CD4-positive, alpha-beta T cell treated with Interleukin-6 at 100 ng/mL for 8 hours (primary cell): ENCODE measurements at places on chromosomes 16 and 17.

GRCh38 chr17:81251709-81252301 is 12.7 kb downstream of the NDUFAF8 start:
- DNase-seq = no peak

- no peak for DNase-seq
Measured at GRCh38 chr17:34447406-34447805, 84.4 kb upstream of the CCL1 start.

DNA sequence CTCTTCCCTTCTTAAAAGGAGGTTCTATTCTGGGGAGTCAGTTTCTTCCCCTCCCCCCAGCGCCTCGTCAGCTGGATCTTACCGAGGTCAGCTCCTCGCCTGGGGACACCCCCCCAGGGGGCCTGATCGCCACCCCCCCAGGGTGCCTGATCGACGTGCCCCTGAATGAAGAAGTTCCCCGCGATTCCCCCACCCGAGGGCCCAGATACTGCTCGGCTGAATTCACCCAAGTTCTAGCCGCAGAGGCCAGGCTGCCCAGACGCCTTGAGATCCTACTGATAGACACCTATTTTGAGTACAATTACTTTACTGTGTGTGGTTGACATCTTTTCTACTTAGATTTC is 1.4 kb downstream of the RAB11FIP3 start:
- DNase-seq = no peak

DNA sequence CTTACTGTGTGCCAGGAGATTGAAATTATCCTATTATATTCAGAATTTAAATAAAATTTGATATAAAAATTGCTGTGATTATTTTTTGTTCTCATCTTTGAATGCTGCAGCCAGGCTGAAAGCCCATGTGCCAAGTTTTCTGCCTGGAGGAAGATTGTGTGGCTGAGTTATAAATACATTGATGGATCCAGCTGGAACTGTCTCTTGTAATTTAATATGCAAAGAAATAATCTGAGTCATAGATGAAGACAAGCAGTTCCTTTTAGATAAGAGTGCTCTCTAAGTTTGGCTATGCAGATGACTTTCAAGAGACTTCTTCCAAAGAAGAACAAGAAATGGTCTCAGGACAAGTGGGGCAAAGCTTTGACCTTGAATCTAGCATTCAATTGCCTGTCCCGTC is 871.0 kb downstream of the CDH11 start:
- no peak for DNase-seq

- DNase-seq = no peak
Measured at GRCh38 chr17:6323626-6324356, 111.1 kb downstream of the AIPL1 start.

DNA sequence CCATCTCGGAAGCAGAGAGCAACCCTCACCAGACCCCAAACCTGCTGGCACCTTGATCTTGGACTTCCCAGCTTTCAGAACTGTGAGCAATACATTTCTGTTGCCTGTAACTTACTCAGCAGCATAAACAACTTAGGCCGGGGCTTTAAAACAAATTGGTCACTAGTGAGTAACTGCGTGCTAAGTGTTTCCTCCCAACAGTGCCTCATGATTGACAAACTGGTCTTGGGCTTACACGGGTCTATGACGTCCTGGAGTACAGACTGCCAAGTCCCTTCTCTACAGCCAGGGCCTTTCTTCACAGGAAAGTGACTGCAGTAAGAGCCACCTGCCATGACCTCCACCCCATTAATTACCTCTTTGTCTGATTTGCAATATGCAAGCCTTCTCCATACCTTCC is 136.7 kb downstream of the XYLT1 start:
- DNase-seq = no peak

- no peak for DNase-seq
Measured at GRCh38 chr17:73921306-73921705, 277.1 kb upstream of the SDK2 start.

DNA sequence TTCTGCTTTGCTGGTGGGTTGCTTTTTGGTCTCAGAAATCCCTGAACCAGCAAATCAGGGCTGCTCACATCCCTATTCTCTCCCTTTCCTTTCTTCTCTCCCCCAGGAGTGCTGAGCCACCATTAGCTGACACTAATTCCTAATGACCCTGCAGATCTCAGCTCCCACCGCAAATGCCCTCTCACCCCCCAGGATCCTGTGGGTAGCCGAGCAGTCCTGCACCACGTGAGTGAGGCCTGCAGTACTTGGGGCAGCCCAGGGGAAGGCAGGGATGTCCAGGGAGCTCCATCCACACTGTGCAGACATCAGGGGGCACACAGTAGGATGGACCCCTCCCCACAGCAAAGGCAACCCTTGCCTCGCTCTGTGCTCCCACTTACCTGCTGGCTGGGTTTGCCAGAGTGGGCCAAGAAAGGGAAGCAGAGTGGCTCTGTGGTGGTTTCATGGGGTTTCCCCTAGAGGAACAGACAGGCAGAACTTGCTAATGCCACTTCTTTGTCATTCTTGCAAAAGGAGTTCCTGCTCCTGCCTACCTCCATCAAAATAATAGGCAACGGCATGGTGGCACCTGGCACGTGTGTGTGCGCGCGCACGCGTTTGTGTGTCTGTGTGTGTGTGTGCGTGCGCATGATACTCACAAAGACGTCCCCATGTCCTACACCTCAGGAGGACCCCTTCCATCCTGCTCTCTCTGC is 135.6 kb downstream of the GAS7 start:
- DNase-seq = no peak

GRCh38 chr17:7955414-7956227 is 23.6 kb downstream of the CNTROB start:
- DNase-seq = no peak

DNA sequence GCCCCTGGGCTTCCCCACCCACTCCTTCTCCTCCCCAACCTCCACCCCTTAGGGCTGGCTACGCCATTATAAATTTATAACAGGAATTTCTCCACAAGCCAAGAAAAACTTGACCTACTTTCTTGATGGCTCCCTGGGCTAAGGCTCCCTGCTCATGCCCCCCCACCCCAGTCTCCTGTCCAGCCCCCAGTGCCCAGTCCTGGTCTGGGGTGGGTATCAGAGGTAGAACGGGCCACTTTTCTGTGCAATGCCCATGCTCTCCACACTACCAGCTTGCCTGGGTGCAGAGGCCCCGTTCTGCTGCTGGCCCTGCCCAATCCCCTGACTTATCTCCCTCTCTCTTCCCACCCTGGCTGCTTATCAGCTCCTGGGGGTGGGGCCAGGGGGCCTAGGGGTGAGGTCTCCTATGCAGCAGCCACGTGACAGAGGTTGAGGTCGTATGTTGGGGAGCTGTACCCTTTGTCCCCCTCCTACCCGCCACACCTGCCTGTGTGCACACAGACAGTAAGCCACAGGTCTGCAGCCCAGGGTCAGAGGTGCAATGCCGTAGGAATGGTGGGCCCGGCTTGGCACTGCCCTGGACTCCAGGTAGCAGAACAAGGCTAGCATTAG is 10.1 kb downstream of the THRA start:
- no peak for DNase-seq

DNA sequence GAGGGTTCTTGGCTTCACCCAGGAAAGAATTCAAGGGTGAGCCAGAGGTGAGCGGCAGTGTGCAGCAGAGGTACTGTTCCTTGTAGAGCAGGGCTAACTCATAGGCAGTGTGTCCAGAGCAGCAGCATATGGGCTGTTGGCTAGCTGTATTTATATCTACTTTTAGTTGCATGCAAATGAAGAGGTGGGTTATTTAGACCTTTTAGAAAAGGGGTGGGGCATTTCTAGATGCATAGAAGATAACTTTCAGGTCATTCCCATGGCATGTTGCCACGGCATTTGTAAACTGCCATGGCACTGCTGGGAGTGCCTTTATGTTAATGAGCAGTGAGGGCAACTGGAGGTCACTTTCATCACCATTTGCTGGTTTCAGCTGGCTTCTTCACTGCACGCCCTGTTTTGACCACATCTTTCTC is 141.0 kb downstream of the STX8 start:
- DNase-seq = no peak

- DNase-seq = no peak
Measured at GRCh38 chr17:29238133-29238850, 8.4 kb upstream of the CRYBA1 start.

DNA sequence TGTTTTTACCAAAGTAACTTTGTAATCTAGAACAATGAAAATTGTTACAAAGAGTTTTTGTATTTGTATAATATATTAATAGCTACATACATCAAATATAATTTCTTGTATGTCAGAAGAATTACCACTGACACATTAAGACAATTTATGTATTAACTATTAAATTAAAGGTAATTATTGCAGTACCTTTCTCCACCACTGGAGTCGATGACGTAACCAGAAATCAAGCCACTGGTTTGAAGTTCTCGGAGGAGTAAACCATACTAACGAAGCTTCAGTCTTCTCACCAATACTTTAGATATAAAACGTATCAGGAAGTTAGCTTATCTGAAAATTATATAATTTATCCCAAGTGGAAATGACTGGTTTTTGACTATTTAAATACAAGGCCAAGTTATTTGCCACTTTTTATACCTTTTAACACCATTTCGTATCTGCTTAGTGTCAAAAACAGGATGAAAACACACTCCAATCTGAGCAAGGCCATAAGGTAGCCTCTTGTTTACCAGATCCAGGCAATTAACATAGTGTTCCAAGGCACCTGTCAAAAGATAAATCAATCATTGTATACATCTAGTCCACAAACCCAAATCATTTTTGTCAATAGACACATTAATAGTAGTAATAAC is 4.3 kb downstream of the POLG2 start:
- DNase-seq = peak; percentile 40

GRCh38 chr17:4310354-4311060 is 46.7 kb upstream of the ANKFY1 start:
- no peak for DNase-seq

DNA sequence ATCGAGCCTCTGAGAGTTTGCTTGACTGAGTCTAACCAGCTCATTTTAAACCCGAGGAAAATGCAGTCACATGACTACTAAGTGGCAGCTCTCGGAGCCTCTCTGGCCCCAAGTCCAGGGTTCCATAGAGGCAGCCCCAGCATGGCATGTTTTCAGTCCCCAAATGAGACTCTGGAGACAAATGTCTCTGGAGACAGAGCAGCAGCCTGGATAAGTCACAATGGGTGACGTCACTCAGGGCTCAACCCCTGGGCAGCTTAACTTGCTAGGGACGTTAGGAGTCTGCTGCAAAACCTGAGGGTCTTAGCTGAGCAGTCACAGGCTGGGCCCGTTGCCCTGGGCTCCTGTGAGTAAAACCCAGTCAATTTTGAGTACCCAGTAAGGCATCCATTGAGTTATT is 6.9 kb upstream of the STH start:
- DNase-seq = no peak

- DNase-seq = no peak
Measured at GRCh38 chr16:14036889-14037288, 34.2 kb upstream of the MRTFB start.

DNA sequence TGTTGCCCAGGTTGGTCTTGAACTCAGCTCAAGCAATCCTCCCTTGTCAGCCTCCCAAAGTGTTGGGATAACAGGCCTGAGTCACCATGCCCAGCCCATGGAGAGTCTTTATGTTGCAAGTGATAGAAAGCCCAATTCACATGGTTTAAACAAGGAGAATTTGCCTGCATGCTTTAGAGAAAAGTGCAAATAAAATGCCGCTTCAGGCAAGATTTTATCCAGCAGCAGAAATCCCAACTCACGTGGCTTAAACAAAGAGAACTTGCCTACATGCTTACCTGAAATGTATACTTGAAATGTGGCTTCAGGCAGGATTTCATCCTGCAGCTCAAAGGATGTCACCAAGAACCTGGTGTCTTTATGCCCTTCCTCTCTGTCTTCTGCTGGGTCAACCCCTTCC is 28.8 kb upstream of the XYLT2 start:
- DNase-seq = no peak

DNA sequence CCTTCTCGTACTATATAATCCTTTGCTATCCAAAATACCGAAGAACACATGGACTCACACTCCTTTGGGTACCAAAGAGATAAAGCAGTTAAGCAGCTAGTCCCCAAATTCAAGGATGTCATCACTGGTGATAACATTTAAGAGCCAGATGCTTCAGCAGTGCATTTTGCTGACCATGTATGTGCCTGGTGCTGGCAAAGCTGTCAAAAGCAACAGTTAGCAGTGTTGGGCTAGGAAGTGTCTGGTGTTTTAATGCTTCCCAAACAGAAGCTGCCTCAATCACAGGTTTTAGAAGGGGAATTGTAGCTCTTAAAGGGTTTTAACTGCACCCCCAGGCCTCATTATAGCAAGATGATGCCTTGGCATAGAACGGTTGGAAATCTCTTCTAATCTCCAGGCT is 4.7 kb downstream of the FAM117A start:
- no peak for DNase-seq

- no peak for DNase-seq
Measured at GRCh38 chr17:66916946-66917345, 47.6 kb upstream of the CACNG4 start.

GRCh38 chr17:36858119-36859002 is 78.9 kb upstream of the LHX1 start:
- DNase-seq = no peak

DNA sequence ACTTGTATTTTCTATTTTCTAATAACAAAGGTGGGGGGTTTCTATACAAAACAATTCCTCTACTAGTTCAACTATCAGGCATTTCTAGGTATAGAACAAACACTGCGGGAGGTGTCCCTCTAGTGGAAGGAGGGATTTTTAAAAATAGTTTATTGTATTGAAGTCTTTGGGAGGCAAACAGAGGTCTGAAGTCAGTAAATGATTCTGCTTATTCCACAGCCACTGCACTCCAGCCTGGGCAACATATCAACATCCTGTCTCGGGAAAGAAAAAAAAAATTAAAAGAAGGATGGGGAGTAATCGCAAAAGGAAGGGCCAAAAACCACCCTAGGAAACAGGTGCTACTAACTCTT is 648 bp upstream of the ERCC4 start:
- DNase-seq = peak; percentile 23

- DNase-seq = no peak
Measured at GRCh38 chr16:3012246-3012645, 477 bp upstream of the CLDN9 start.

DNA sequence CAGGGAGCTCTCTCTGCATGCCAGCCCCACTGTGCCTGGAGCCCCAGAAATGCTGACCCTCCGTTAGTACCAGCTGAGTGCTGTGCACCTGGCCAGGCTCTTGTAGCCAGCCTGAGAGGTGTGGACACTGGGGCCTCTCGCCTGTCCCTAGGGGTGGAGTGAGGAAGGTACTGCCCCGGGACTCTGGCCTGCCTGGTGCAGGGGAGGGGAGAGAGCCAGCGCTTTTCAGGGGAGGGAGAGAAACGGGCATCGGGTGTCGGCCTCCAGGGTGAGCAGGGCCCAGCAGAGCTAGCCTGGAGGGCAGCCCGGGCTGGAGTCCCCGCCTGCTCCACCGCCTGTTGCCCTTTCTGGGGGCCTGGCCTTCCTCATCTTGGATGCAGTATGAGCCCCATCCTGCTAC is 13.1 kb downstream of the MAP2K3 start:
- DNase-seq = no peak

- no peak for DNase-seq
Measured at GRCh38 chr17:81832608-81833159, 407 bp downstream of the MCRIP1 start.

GRCh38 chr17:73007407-73007806 is 85.1 kb downstream of the SLC39A11 start:
- DNase-seq = no peak
